ENCODE measurements at places on chromosomes 6 and 20.

DNA sequence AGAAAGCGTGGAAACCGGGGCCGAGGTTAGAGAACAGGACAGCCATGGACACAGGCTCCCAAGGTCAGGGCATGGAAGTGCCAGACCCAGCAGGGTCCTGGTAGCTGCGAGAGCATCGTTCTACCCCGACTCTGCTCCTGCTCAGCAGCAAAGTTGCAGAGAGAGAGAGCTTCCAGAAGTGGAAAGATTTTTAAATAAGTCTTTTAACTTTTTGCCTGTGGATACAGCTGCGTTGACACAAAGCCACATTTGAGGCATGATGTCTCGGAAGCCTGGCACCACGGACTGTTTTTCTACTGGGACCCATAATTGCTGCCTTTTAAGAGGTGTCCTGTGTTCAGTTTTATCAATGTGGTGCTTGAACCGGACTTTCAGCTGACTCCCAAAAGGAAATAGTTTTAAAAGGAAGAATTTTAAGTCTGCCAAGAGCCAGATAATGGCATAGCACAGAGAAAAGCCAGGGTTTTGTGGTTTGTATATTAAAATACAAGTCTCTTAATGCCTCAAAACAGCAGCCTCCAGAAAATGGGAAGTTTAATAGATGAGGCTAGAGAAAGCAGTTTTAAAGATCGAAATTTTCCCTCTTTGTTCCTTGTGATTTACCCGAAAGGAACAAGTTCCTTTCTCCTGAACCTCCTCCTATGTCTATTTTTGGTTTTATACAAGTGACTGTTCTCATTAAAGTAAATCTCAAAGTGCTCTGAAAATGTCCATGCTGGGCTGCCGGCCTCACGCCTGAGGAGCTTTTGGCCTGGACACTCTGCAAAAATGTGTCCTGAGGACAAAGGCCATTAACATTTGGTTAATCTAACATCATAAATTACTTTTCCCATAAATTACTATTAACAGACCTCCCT is 91.5 kb downstream of the RIN2 start:
- no peak for DNase-seq

DNA sequence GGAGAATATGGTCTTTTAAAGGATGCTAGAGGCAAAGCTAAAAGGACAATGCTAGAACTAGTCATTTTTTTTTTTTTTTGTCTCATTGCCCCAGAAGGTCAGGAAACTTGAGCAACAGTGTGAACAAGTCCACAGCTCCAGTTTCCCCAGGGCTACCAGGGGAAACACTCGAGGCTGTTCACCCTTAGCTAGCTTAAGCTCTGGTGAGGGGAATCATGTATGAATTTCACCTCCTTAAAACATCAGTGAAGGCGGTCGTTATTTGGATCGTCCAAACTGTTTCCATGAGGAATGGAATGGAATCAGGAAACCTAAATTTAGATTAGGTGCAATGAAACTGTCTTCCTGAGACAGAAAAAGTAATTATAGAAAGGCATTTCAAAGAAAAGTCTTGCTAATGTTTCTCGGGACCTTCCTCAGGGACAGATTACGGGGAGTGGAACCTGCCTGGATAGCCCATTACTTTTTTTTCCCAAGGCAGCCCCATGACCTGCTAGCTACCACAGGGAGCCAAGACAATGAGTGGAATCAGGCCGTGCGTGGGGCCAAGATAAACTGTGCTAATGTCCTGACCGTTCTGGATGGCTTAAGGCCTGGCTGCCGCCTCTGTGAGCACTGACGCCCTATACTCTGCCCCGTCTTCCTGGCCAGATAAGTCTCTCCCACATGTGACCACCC is 164.8 kb upstream of the SGK1 start:
- no peak for DNase-seq

DNA sequence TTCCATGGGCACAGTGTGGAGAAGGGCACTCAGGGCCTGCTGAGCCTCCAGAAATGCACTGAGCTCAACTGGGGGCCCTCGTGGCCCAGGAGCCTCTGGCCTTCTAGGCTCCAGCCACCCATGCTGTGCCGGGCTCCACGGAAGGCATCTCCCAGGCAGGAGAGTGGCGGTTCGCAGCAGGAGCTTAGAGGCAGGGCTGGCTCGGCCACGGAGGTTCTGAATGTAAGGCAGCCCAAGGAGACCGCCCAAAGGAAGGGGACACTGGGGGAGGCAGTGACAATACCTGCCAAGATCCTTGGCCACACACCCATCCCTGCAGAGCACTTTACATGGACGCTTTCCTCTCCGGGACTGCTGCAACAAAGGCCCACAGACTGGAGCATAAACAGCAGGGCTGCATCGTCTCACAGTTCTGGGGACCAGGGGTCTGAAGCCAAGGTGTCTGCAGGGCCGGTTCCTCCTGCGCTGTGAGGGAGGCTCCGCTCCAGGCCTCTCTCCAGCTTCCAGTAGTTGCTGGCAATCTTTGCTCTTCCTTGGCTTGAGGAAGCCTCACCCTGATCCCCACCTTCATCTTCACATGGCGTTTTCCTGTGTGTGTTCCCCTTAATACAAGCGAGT is 128.2 kb upstream of the CDH4 start:
- no peak for DNase-seq

- no peak for DNase-seq
These were observed 6.8 kb downstream of the PMEPA1 start for GRCh38 chr20:57703013-57703412.

- DNase-seq = no peak
These were observed 108.2 kb downstream of the THEMIS start for GRCh38 chr6:127792616-127793015.

- DNase-seq = no peak
These were observed 292.9 kb downstream of the TRDN start for GRCh38 chr6:123343836-123344235.

DNA sequence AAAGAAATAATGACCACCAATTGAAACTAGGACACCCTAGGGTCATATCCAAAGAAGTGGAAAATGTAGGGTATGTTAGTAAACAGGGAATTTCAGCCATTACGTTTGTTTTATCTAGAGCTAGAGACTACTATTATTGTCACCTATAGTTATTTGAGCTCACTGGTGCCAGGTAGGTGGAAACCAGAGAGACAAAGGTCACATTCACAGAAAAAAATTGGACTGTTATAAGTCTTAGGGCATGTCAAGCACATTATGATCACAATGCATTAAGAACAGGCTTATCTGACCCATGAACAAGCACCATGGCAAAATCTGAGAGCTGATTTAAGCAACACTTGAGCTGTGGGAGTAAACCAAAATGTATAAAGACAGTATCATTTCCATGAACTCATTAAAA is 530.1 kb upstream of the CITED2 start:
- DNase-seq = no peak

- DNase-seq = no peak
These were observed 9.6 kb upstream of the LY6G5C start for GRCh38 chr6:31690231-31691077.

DNA sequence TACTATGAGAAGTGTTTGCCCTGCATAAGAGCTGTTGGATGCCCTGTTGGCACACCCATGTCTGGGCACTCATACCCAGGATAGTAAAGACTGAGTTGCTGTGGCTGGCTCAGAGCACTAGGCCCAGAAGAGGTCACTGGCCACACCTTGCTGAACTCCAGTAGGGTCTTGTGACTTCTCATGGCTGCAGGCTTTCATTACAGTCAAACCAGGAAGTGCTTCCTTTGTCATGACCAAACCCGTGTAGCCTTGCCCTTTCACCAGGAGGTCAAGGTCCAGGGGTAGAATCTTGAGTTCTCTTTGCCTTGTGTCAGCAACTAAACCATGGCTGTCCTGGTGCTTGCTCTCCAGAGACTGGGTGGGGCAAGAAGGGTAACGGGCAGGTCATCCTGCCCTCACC is 49.5 kb downstream of the CD164 start:
- DNase-seq = no peak

GRCh38 chr20:16661756-16662155 is 68.1 kb upstream of the SNRPB2 start:
- DNase-seq = no peak

GRCh38 chr6:4936681-4937041 is 67.2 kb downstream of the RPP40 start:
- DNase-seq = no peak

DNA sequence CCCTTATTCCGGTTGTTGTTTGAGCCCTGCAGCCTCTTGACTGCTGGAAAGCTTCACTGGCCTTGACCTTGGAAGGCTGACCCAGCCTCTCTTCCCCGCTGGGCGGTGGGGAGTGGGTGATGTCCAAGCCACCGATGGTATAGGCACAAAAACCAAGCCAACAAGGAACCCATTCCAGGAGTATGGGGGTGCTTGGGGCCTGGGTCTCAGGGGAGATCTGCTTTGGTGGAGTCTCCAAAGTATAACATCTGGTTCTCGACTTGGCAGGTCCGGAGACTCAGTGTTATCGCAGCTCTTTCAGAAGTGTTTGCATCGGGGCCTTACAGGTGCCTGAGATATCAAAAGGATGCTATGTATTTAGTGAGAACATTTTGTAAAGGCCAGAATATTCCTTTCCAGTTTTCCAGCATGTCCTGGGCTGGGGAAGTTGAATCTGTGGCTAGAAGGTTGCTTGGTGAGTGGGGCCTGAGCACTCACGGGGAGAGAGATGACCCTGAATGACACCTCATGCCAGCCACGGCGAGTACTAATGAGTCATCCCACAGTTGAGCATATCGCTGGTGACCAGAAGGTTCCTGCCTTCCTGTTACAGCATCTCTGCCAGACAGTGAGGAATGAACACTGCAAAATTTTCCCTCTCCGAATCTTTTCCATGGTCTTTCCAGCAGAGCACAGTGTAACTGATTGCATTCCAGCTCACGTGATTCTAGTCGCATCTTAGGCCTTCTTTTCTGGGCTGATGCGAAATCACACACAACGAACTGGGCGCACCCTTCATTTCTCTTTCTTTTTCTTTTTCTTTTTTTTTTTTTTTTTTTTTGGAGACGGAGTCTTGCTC is 133.9 kb downstream of the ZDHHC14 start:
- no peak for DNase-seq

DNA sequence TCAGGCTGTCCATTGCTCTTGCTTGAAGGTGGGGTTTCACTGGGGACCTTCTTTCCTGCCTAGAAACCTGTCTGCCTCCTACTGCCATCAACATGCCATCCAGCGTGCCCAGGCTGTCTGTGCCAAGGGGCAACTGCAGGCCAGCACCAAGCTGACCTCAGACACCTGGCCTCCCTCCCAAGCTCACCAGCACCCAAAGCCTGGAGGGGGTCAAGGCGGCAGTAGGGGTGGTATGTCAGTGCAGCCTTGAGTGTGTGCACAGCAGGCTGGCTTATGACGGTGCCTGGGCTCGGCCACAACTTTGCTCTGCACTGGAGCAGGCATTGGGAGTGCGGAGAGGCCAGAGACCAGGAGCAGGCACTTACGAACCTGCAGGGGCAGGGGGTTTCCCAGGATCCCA is 149.0 kb downstream of the EYS start:
- DNase-seq = no peak

- DNase-seq = no peak
These were observed 304.4 kb upstream of the JAG1 start for GRCh38 chr20:10978019-10978702.

- no peak for DNase-seq
These were observed 3.9 kb downstream of the RNF144B start for GRCh38 chr6:18391023-18391422.

- no peak for DNase-seq
These were observed 3.3 kb downstream of the ZSWIM3 start for GRCh38 chr20:45860560-45861220.

DNA sequence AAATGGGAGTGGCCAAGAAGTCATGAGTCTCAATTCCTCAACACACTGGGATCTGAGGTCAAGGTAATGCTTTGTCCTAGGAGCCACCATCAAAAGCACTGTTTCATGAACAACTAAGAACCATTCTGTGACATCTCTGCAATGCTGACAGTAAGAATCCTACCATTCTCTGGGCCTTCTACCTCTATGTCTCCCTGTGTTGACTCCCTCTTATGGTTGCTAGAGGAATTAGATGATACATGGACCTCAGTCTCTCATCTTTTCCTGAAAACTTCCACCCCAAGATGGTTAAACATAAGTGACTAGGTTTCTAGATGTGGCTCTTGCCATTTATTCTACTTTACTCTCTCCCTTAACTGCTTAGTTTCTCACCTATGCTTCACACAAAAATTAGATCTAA is 9.1 kb downstream of the MTRF1L start:
- no peak for DNase-seq

- DNase-seq = no peak
These were observed 332.9 kb downstream of the CDKAL1 start for GRCh38 chr6:20866935-20867703.

DNA sequence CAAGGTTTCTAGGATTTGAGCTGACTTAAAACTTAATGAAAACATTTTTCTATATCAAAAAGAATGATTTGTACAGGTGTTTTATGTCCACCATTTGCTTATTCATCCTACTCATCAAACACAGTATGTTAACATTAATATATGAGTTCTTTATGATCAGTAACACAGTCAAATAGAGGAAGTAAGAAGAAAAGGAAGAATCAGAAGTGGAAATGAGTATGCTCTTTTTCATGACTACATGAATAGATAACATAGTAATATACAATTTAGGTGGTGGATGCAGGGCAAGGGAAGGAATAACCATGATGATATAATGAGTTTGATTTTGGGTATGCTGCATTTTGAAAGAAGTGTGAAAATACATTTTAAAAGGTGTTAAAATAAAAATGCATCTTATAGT is 16.5 kb downstream of the KPNA5 start:
- no peak for DNase-seq

DNA sequence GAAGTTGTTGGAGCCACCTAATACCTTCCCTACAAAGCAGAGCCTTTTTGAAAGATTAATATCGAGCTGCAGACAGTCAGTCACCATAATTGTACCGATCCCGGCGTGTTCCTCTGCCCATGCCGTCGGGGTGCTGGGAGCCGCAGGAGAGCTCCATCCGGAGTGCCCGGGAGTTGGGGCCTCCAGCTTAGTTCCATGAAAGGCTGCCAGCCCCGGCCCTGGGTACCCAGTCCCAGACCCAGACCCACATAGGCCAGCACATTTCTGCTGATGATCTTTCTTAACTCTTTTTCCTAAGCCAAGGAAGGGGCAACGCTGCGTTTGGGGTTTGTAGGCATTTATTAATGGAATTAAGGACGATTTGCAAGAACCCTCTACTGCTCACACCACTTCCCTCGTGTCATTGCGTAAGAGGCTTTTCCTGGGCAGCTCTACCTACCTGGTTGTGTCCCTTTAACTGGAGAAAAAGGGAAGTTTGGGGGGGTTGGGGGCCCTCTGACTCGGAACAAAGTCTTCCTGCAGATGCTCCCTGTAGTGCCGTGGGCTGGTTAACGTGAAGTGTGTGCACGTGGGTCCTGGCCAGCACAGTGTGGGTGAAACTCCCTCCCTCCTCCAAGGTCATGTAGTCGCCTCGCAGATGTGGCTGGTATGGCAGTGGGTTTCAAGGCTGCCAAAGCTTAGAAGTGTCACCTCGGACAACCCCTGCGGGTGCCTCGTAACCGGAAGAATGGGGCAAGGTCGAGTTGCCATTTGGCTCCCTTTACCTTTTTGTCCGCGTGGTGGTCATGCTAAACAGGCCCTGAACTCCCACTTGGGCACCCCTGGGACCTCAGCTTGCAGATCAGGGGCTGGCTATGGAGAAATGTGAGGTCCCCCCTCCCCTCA is 54.3 kb upstream of the APCDD1L start:
- DNase-seq = no peak

GRCh38 chr20:36228770-36229169 is 7.5 kb upstream of the AAR2 start:
- DNase-seq = no peak
